ENCODE measurements at places on chromosomes 12 and 14. TPM values are rescaled to one million over a fixed set of nuclear protein-coding genes. Genes with fewer than 3 reads are reported as not detected.

The METTL1 gene
- total RNA-seq, result 4.0 TPM

The DNAJC22 gene
- 0.51 TPM for total RNA-seq

DNA sequence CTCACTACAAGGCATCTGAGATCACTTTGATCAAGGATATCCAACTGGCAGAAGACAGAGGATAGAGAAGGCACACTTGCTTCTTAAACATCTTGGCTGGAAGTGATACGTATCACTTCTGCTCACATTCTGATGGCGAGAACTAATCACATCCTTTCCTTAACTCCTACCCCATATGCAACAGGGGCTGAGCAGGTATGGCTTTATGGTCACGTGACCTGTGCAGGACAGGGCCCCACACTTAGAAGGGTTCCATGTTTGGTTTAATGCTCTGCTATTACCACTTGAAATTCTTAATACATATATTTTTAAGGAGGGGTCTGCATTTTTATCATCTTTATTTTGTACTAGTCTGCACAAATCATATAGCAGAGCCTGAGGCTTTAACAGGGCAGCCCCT is 177.3 kb downstream of the SLC15A5 start:
- no peak for DNase-seq

- no peak for DNase-seq
Observed at GRCh38 chr12:12474471-12474928, 88.2 kb downstream of the DUSP16 start.

- no peak for DNase-seq
Observed at GRCh38 chr12:113457185-113457584, 14.5 kb downstream of the LHX5 start.

DNA sequence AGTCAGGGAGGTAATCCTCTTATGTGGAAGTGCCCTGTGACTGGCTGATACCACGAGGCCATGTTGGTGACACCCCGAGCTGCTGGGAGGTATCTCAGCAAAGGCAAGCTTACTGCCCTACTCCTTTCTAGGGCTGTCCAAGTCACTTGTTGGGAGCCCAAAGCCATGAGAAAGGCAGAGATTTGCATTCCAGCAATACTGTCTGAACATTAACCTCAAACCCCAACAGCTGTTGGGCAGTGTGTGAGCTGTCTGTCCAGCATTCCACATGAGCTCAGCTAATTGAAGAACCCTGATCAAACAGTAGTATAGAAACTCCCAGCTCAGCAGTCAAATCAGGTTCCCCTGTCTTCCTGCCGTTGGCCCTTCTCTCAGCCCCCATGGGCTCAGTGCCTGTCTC is 9.2 kb downstream of the ABHD4 start:
- DNase-seq, result no peak

DNA sequence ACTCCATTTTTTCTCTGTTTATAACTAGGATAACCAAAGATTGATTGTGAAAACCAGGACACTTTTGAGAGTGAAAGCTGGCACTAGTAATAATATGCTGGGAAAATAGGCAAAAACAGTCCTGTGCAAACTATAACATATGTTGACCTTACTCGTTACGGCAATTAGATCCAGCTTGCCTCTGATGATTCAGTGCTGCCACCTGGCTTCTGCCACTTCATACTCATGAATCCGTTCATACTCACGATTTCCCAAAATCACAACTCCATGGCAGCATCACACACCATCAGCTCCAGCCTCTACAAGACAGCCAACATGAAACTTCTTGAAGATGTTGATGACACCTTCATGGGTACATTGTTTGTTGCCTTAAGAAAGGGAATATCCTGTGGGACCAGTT is 49.1 kb upstream of the CAND1 start:
- no peak for DNase-seq

DNA sequence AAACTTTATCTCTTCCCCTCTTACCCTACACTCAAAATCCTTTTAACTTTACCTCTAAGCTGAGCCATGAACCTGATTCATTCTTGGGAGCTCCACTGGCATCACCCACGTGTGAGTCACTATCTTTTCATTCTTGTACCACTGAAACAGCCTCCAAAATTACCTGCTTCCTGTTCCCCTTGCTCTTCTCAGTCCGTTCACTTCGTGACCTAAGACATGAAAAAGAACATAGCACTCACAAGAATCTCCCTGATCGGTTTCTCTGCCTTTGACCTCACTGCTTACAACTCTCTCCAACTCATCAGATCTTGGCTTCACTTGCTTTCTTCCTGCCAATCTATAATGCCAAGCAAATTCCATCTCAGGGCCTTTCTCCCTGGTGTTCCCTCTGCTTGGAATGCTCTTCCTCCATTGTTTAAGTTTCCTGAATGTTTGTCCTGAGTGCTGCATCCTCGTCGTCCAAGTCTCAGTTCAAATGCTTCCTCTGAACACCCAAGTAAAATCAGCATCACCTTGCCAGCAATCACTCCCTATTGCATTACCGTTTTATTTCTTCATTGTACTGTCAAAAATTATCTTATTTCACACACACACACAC is 9.2 kb downstream of the GLIPR1 start:
- no peak for DNase-seq

The CYP27B1 gene
- total RNA-seq, result 0.39 TPM

GRCh38 chr12:110316861-110317260 is 35.8 kb downstream of the ATP2A2 start:
- DNase-seq, result no peak

- DNase-seq, result no peak
Observed at GRCh38 chr12:47207829-47208248, 128.1 kb upstream of the AMIGO2 start.

The B4GALNT1 gene
- 0.13 TPM for total RNA-seq

DNA sequence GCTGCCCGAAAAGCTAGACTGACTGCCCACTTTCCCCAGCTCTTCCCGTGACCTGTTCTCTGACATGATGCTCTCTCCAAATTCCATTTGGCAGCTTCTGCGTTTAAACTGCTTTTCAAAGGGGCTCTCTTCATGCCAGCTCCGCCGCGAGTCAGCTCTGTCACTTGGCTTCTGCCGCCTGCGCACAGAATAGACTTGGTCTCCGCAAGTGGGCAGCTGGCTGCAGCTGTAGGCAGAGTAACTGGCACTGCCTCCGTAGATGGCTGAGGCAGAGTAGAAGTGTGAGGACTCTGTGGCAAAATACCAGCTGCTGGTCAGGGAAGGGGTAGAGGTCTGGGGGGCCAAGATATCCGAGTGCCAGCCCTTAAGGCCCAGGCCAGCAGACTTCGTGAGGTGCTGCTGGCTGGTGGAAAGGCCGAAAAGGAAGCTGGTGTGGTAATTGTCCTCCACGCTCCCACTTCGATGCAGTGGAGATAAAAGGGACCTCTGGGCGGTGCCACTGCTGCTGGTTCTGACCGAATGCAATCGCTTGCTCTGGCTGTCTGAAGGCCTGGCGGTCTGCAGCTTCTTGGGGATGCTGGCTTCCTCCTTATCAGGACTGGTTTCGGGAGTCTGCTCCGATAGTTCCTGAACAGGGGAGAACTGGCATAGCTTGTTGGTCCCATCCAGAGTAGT is 85.7 kb downstream of the DUSP16 start:
- no peak for DNase-seq

- no peak for DNase-seq
Observed at GRCh38 chr12:130787445-130788410, 51.3 kb downstream of the STX2 start.

The MFAP5 gene
- 0.13 TPM for total RNA-seq

GRCh38 chr14:103118018-103118662 is 5.1 kb upstream of the TNFAIP2 start:
- peak; percentile 72 for DNase-seq

The TSPAN8 gene
- not detected for total RNA-seq

GRCh38 chr14:98819867-98820206 is 452.2 kb downstream of the BCL11B start:
- no peak for DNase-seq

DNA sequence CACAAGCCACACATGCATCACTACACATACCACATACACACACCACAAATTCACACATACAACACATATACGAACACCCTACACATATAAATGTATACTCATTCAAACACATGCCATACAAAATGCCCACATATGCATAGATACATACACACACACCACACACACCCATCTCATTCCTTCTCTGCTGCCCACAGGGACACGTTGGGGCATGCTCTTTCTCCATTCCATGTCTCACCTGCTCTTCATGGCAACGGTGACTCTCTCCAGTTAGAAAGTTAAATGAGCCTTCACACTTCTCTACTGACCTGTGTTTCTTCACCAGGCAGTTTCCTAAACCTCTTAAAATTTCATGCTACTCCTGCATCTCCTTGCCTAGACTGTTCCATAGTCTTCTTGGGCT is 1194.8 kb downstream of the BCL11B start:
- no peak for DNase-seq

DNA sequence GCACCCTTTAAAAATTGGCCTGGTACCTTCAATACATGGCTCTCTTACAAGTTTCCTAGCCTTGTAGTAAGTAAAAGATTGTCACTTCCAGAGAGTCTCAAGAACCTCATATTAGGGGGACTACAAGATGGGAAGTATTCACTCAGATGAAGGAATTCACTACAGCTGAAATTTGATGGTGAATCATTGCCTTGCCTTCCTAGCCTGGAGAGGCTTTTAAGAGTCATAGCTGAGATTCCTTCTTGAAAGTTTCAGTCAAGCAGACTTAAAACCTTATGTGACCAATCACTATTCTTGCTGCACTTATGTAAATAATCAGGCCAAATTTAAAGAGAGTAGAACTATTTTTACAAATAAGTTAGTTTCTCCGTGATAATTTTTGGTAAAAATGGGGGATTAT is 451.6 kb downstream of the TRHDE start:
- DNase-seq, result no peak

The LMNTD1 gene
- under 0.01 TPM for total RNA-seq

- no peak for DNase-seq
Observed at GRCh38 chr12:112122823-112123690, 2.3 kb upstream of the TRAFD1 start.

GRCh38 chr14:100384819-100385813 is 62.0 kb downstream of the SLC25A47 start:
- DNase-seq, result peak; percentile 78

DNA sequence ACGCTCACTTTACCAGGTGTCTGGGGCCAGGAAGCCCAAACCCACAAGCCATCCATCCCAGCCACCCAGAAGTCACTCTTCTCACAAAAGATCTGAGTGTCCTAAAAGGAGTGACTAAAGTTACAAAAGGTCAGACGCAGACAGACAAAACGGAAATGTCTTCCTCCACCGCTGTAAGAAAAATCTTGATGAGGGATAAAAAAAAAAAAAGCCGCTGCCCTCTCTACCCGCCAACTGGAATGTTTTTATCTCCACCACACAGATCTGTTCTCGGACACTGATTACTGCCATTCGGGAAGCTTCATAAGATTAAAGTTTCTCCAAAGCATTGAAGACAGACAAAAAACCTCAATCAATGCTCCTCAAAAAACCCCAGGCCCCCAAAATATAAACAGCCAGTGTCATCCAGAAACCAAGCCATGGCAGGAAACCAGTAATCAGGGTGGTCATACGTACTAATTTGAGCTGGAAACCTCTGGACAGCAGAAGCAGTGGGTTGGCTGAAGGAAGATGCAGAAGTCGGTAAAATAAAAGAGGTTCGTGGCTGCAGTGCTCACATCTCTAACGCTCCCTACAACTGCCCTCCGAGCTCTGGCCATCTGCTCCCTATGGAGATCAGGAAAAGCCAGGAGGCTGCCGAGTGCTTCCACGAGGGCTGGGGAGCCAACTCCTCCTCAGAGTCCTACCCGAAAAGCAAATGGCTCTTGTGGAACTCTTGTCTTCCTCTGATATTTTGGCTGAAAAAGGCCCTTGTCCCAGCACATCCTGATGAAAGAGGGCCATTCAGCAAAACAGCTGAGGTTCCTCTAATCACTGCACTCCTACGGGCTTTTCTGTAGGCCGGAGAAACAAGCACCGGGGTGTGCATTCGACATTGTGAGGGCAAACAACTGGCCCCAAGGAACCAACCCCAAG is 30.3 kb downstream of the SSH1 start:
- DNase-seq, result peak; percentile 59

- DNase-seq, result no peak
Observed at GRCh38 chr12:55908726-55909512, 18.8 kb downstream of the PYM1 start.

The PMEL gene
- 0.63 TPM for total RNA-seq

DNA sequence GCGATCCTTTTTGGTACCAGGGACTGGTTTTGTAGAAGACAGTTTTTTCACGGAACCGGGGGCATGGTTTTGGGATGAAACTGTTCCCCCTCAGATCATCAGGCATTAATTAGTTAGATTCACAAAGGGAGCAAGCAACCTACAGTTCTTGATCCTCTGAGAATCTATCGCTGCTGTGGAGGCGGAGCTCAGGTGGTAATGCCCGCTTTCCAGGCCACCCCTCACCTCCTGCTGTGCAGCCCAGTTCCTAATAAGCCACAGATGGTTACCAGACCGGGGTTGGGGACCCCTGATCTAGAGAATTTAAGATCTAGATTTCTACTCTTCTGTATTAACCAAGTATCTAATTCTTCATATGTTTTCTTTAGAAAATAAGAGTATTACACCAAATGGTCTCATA is 4.8 kb downstream of the ARHGAP5 start:
- DNase-seq, result no peak

DNA sequence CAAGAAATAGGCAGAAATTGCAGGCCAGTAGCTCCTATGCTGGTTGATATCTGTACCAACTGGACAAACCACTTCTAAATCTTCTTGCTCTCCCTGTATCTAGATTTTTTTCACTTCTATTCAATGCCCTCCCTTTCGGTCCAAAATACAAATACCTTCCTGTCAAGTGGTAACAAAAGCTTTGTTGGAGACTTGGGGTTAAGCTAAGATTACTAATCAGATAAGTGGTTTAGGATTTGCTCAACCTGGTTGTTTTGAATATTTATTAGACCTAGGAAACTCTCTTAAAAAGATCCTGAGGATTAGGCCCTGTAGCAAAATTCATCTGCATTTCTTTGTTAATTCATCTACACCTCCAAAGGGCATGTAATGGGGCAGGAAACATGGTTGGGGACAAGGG is 410.1 kb downstream of the NAV3 start:
- no peak for DNase-seq

DNA sequence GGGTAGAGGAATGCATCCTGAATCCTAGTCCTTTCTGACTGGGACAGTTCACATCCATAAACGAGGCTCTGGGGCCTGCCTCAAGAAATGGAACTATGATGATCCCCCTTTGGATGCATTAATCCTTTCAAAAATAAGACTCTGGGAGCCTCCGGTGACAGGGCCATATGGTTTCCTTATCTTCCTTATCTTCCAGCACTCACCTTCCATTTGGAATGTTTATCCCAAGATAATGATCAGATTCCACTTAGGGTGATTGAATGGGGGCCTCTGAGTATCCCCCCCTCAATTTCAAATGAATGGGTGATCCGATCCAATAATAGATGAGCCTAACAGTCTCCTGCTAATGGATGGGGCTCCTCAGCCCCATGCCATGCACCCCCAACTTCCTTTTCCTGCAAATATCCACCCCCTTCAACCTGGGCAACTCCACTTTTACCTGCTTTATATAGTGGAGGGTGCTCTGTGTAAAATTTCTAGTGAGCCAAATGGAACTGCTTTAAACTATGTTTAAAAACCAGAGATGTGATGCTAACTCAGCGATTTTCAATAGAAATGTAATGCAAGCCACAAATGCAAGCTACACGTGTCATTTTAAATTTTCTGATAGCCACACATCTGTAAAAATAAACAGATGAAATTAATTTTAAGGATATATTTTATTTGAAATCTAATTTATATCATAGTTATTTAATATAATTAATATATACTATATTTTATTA is 157.8 kb downstream of the ZFP36L1 start:
- DNase-seq, result no peak

- DNase-seq, result peak; percentile 85
Observed at GRCh38 chr12:3641428-3642018, 111.4 kb downstream of the CRACR2A start.

- DNase-seq, result no peak
Observed at GRCh38 chr12:26198742-26199141, 3.4 kb downstream of the SSPN start.

The RPGRIP1 gene
- total RNA-seq, result 0.39 TPM

All from dermis microvascular lymphatic vessel endothelial cell (primary cell).